ENCODE measurements at places on chromosomes 1 and 21.

GRCh38 chr1:243731301-243731891 is 118.6 kb downstream of the AKT3 start:
- DNase-seq: no peak

GRCh38 chr1:179217943-179218507 is 11.5 kb downstream of the ABL2 start:
- no peak for DNase-seq

- no peak for DNase-seq
These were observed 187.6 kb downstream of the LRRC40 start for GRCh38 chr1:70017770-70018169.

- no peak for DNase-seq
These were observed 18.7 kb upstream of the SLAMF1 start for GRCh38 chr1:160665330-160666078.

GRCh38 chr1:223551610-223552009 is 113.9 kb downstream of the CAPN8 start:
- no peak for DNase-seq

- no peak for DNase-seq
These were observed 499 bp upstream of the CRTC2 start for GRCh38 chr1:153958961-153959260.

GRCh38 chr1:180680558-180681144 is 48.8 kb downstream of the XPR1 start:
- DNase-seq: no peak

DNA sequence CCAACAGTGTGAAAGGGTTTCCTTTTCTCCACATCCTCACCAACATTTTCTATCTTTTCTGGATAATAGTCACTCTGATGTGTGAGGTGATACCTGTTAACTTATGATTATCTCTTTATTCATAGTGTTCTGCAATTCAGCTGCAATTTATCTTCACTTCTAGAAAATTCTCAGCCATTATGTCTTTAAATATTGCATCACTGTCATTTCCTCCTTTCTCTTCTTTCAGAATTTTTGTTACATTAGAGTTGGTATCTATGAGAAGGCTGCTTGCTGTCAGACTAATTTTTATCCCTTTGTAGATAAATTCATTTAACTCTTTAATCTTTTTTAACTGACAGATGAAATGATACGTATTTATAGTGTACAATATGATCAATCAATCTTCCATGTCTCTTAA is 30.5 kb upstream of the ATF3 start:
- DNase-seq: no peak

DNA sequence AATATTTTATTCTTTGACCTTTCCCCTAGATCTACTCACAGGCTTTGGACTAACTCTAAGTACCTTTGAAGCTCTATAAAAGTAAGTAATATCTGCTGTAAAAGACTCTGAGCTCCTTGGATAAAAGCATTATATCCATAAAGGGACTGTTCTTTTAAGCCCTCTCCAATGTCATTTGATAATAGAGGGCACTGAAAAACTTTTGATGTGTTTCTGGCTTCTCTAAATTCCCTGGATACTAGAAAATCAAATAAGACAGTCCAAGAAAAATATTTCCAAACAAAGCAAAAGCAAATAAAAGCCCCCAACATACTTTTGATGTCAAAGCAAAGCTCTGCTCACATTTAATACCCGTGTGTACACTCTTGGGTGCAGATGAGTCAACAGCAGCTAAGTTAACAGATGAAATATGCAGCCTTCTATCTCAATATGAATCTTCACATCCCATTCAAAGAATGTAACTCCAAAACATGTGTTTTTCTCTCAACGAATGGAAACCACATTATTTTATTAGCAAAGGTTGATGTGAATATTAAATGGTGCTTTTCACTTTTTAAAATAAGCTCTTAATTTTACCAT is 230.3 kb downstream of the CENPF start:
- no peak for DNase-seq

- DNase-seq: no peak
These were observed 876 bp upstream of the CHML start for GRCh38 chr1:241640867-241641622.

- DNase-seq: no peak
These were observed 218.9 kb downstream of the CRB1 start for GRCh38 chr1:197486946-197487345.

GRCh38 chr1:7299329-7299799 is 471.7 kb upstream of the VAMP3 start:
- no peak for DNase-seq

- no peak for DNase-seq
These were observed 301.7 kb upstream of the KAZN start for GRCh38 chr1:14296795-14297194.

GRCh38 chr1:246978785-246979184 is 29.1 kb downstream of the ZNF695 start:
- no peak for DNase-seq

GRCh38 chr21:16302851-16303282 is 573.1 kb downstream of the USP25 start:
- DNase-seq: no peak

- DNase-seq: no peak
These were observed 76.7 kb downstream of the GFI1 start for GRCh38 chr1:92409946-92410549.

- DNase-seq: no peak
These were observed 79.6 kb upstream of the SLFNL1 start for GRCh38 chr1:41101076-41101475.

DNA sequence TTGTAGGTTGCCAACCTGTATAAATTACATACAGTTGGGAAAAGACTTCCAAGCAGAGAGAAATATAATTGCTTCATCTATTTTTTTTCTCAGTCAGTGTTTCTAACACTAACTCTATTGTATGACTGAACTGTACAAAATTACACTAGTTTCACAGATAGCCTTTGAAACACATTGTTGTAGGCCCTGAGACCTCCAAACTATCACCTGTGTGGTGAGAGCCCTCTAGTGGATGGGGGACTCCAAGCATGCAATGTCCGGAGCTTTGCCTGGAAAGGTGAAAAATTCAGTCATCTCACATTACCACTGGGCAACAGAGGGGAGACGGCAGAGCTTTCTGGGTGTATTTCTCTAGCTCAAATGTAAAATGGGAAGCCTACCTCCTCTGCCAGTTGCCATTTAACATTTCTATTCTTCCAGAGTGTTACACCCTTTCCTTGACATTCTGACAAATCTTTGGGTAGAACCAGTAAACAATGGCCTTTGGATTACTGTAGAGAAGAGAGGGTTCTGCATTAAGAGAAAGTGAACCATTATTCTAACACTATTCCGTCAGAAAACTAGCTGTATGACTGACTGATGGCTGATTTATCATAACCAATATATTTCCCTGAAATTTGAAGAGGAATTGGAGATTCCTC is 212.2 kb downstream of the LYPLAL1 start:
- no peak for DNase-seq

DNA sequence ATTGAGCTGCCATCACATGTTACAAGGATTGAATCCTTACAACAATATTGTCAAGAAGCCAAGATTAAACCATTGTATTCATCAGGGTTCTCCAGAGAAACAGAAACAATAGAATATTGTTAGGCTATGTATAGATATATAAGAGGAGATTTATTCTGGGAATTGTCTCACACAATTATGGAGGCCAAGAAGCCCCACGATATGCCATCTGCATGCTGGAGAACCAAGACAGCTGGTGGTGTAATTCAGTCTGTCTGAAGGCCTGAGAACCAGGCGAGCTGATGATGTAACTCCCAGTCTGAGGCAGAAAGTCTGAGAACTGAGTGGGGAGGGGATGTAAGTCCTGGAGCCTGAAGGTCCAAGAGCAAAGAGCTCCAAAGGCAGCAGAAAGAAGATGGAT is 14.5 kb upstream of the TTF2 start:
- DNase-seq: no peak

- no peak for DNase-seq
These were observed 21.1 kb upstream of the OR10J5 start for GRCh38 chr1:159556931-159557369.

- DNase-seq: no peak
These were observed 6.5 kb upstream of the HMCN1 start for GRCh38 chr1:185727726-185728125.

- DNase-seq: no peak
These were observed 311.4 kb downstream of the BARHL2 start for GRCh38 chr1:90405726-90406125.

DNA sequence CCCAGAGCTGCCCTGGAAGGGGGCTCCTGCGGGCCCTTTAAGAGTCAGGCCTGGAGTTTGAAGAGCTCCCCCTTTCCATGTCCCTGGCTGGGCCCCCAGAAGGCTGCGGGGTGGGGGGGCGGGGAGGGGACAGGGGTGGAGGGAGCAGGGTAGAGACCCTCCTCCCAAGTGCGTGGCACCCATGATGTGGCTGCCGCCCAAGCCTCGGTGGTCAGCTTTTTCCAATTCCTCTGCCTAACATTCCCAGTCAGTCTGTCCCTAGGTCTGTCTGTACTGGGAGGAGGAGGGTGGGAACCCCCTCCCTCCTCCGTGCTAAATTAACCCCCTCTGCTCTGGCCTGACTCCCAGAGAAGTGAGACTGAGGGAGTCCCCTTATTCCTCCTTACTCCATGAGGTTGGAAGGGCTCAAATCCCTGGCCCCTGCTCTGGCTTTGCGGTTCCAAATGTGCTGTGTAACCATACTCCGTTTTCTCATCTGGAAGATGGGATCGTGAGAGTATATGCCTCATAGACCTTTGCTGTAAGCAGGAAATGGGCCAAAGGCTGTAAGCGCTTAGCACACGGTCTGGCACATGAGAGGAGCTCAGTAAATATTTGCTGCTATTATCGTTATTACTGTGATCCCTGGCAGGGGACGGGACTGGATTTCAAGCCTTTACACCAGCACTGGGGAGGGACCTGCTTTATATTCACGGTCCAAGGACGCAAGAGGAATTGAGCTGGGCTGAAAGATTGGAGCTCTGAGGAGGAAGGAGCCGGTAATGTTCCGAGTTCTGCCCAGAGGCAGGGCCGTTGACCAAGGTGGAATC is 658 bp upstream of the COL16A1 start:
- DNase-seq: no peak

GRCh38 chr1:17045634-17046333 is 8.0 kb downstream of the SDHB start:
- DNase-seq: no peak

DNA sequence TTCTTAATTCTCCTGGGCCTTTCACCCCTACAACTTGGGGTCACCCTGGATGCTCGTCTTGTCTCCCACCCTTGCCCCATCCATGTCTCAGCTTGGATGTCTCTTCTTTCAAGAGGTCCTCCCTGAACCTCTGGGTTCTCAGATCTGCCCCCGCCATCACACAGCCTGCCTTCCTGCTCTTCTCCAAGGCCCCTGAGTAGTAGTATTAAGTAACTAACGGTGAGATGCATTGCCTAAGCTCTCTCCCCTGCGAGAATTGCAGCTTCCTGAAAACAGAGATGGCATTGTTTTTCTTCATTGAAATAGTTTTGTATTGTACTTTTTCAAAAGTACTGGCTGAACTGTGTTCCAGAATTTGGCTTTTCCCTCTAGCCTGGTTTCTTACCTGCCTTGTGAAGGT is 16.0 kb downstream of the MIIP start:
- no peak for DNase-seq

- DNase-seq: no peak
These were observed 5.7 kb downstream of the FHL3 start for GRCh38 chr1:37999430-38000232.

Measured in T-helper 2 cell (primary cell).